ENCODE measurements at places on chromosomes 5 and 9.

- no peak for DNase-seq
Measured at GRCh38 chr9:117644932-117645636, 59.1 kb upstream of the TLR4 start.

GRCh38 chr5:43020399-43020746, 19.7 kb downstream of the ANXA2R start:
- no peak for DNase-seq

DNA sequence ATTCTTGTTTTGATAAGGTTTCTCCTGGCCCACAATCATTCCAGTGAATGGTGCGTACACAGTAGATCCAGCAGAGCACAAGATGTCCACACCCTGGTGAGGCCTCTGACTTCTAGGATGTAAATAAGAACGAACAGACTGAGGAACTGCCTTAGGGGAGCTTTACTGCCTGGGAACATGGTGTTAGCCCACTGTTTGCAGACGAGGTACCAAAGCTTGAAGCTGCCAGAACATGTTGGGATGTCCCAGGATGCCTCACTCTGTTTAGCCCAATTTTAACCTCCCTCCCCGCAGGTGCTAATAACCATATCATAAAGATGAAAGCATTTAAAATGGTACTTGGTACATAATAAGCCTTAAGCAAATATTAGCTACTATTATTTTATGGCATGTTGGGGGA, 3.5 kb downstream of the LECT2 start:
- no peak for DNase-seq

GRCh38 chr5:141636106-141636412, 590 bp downstream of the HDAC3 start:
- no peak for DNase-seq

- no peak for DNase-seq
Measured at GRCh38 chr5:64273276-64273675, 107.6 kb downstream of the RNF180 start.

- no peak for DNase-seq
Measured at GRCh38 chr5:174897281-174897950, 173.0 kb downstream of the MSX2 start.

DNA sequence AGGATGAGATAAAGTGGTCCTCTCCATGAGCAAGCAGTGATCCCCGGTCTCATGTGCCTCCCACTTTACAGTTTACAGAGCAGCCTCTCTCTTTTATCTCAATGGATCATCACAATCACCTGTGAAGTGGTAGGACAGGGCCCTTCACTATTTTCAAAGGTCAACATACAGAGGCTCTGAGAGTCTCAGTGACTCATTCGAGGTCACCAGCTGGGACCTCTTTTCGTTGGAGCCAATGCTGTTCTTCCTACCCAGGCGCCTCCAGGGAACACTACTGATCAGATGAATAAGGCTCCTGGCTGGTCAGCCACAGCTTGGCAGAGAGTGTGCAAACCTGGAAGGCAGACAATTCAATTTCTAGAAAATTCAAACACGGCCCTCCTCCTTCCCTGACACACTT, 16.6 kb downstream of the GGTA1 start:
- peak; percentile 81 for DNase-seq

GRCh38 chr9:38254151-38254550, 138.4 kb upstream of the ALDH1B1 start:
- DNase-seq: no peak

DNA sequence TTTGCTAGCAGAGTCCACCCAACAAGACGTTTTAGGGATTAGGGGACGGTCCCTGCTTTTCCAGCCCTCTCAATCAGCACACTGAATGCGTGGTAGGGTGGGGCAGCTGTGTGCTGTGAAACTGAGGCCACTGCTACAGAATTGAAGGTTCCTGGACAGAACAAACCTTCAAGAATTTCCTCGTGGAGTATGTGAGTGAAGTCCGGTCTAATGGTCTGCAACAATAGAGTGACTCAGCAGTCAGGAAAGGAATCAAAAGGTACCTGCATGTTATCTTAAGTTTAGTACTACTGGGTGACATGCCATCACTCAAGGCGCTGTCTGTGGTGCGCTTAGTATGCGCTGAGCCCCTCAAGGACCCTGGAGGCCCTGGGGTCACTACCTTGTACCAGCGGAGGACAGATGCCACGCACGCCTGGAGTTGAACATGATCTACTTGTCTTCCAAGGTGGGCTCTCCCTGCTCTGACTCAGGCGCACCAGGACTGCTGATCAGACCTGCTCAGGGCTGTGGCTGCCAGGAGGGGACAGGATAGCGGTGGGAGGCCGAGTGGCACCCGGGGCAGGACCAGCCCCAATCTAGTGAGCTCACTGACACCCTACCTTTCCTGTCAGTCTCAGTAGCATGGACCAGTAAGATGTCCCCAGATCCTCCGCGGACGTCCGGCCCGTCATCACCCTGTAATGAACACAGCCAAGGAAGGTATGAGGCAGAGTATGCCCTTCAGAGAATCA, 50.5 kb downstream of the PRRT1B start:
- DNase-seq: no peak

DNA sequence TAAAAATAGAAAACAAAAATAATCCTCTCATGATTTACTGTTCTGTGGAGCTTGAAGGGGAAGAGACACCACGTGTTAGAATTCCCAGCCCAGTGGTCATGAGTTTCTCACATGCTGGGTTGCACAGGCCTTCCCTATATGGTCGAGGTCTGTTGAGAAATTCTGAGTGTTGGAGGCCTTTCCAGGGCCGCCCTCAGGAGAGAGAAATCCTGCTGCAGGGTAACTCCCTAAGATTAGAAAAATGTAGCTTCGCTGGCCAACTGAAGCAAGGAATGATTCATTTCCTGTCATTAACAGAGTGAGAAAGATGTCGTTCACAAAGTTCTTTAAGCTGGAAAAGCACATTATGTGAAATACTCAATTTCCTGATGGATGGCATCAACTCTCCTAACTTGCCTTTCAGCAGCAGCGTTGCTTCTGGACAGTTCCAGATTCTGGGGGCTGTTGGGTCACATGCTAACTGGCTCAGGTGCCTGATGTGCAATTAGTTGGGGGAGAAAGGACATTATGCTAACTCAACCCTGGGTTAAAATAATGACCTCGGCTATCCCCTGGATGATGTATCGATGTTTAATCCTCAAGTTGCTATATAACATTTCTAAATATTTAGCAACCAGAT, 104.8 kb upstream of the CD180 start:
- DNase-seq: no peak

GRCh38 chr5:78473751-78474150, 113.3 kb downstream of the SCAMP1 start:
- DNase-seq: no peak

DNA sequence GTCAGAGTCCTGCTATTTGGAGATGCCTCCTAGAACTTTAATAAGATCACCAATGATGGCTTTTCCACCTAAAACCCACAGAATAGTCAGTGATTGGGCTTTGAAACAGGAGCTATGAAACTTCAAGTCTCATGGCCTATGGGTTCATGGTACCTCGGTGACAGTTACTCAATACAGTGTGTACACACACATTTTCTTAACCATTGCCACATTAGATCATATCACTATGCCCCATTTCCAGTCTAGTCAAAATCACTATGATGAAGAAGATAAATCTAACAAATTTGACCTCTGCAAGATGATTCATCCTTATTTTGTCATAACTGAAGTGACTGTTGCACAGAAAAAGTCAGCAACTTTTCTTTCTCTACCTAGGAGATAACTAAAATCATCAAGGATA, 86.8 kb upstream of the OR13F1 start:
- DNase-seq: no peak

DNA sequence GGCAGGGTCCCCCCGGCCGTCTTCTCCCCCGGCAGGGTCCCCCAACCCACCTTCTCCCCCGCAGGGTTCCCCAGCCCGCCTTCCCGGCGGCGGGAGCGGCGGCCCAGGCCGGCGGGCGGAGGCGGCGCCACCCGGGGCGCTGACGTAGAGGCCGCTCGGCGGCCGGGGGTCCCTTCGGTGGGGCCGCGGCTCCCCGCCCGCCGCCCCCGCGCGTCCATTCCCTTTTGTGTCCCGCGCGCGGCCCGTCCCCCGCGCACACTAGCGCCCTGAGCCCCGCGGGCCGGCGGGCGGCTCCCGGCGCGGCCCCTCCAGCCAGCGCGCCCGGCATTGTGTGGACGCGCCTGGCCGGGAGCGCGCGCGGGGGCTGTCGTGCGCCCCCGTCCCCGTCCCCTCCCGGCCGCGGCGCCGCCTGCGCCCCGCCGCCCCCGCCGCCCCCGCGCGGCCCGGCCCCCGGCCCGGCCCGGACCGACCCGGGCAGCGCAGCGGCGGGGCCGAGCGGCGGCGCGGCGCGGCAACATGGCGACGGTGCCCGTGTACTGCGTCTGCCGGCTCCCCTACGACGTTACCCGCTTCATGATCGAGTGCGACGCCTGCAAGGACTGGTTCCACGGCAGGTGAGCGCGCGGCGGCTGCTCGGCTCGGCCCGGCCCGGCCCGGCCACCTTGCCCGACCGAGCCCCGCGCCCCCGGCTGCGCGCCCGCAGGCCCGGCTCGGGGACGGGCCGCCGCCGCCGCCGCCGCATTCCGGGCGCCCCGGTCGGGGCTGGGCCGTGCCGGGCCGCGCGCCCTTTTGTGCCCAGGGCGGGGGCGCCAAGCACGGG, at the start of gene PHF2:
Gene PHF2, plus strand, starts transcription at position 327 of the 820 bp plus-strand sequence. Its CDS starts 190 bp downstream, at position 517.
- peak; percentile 12 for DNase-seq

All from NCI-H510A treated with DMSO at 0.1 percent for 48 hours (cell line).